PC-9 (cell line): ENCODE measurements at places on chromosomes 2 and 18. TPM values are rescaled to one million over a fixed set of nuclear protein-coding genes. Genes with fewer than 3 reads are reported as not detected.

Gene SMAD7
- 5.0 and 5.8 TPM in 2 replicates for total RNA-seq

Gene BCL2
- 2.0 TPM in 2 replicates for total RNA-seq

Gene CYP27A1
- total RNA-seq, result 0.94 and 2.0 TPM in 2 replicates

Gene AQP12B
- not detected in 2 replicates for total RNA-seq

Gene CDH19
- not detected in 2 replicates for total RNA-seq

Gene RAB6D
- not detected in 2 replicates for total RNA-seq

Gene ELOA2
- total RNA-seq, result not detected in 2 replicates

Gene VAMP5
- total RNA-seq, result 7.2 and 7.4 TPM in 2 replicates

Gene RAMP1
- total RNA-seq, result 48.5 and 48.7 TPM in 2 replicates

Gene MAPRE3
- 17.1 and 25.2 TPM in 2 replicates for total RNA-seq

Gene WNT10A
- total RNA-seq, result 1.2 and 2.3 TPM in 2 replicates

Gene TMEM198
- total RNA-seq, result 3.6 and 5.8 TPM in 2 replicates

Gene VWA3B
- total RNA-seq, result not detected in 2 replicates

Gene TDRD15
- 1.9 and 2.9 TPM in 2 replicates for total RNA-seq

Gene KYNU
- 44.5 and 55.7 TPM in 2 replicates for total RNA-seq

Gene LCT
- not detected in 2 replicates for total RNA-seq

Gene USP34
- total RNA-seq, result 85.4 and 120 TPM in 2 replicates

Gene RIT2
- total RNA-seq, result not detected in 2 replicates

Gene NDUFAF7
- 18.8 and 21.9 TPM in 2 replicates for total RNA-seq

Gene DOK1
- total RNA-seq, result 15.0 and 27.8 TPM in 2 replicates

Gene PMAIP1
- total RNA-seq, result 16.5 and 17.0 TPM in 2 replicates

Gene ASB1
- total RNA-seq, result 56.7 and 64.6 TPM in 2 replicates

Gene IGFBP2
- 106 and 133 TPM in 2 replicates for total RNA-seq

Gene SPR
- total RNA-seq, result 33.6 and 53.1 TPM in 2 replicates

Gene LOXHD1
- total RNA-seq, result not detected in 2 replicates

Gene IL1RL2
- 1.2 and 1.9 TPM in 2 replicates for total RNA-seq

Gene TUBA4B
- not detected in 2 replicates for total RNA-seq

Gene SMARCAL1
- 39.7 and 40.5 TPM in 2 replicates for total RNA-seq

Gene RAD51AP2
- total RNA-seq, result not detected in 2 replicates

Gene DCDC2C
- not detected in 2 replicates for total RNA-seq

Gene CCDC141
- not detected in 2 replicates for total RNA-seq

Gene SETBP1
- total RNA-seq, result 8.3 and 9.0 TPM in 2 replicates

Gene IL36A
- total RNA-seq, result not detected in 2 replicates

Gene RGPD4
- not detected in 2 replicates for total RNA-seq
